ENCODE measurements at places on chromosomes 1 and 21. TPM values are rescaled to one million over a fixed set of nuclear protein-coding genes. Genes with fewer than 3 reads are reported as not detected.
A peak's percentile ranks its signal among the peaks of the same experiment; 100 is the strongest.

DNA sequence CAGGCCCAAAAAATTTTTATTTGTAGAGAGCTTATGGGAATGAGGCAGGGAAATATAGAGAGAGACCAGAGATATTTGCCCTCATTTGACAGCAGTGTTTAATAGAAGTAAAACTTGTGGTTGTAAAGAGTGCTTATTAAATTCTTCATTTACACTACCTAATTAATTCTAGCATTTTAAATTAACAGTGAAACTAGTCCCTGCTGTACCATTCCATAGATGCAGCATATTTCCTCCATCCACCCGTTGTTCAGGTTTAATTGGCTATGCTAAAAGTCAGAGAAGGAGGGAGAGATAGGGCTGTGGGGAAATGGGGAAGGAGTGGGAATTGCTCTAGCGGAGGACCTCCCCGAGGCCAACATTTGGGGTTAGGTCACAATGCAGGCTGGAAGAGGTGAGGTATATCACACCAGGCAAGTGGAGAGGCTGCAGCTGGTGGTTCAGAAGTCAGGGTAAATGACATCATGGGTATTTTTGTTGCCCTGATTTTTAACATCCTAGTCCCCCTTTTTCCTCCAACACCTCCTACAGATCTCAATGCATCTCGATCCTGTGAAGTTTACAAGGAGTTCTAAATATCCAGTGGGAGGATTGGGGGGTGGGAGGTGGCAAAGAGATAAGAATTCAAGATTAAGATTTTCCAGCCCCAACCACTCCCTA lies 38.6 kb downstream of the ELAVL4 start:
- H3K27me3 ChIP-seq = no peaks in the 10 kb centered on the region
- H3K27ac ChIP-seq = no peak overlapping the region
- no peaks in the 10 kb centered on the region for H3K36me3 ChIP-seq
- no peak overlapping the region for H3K4me3 ChIP-seq

- no peak overlapping the region for H3K27ac ChIP-seq
- no peak overlapping the region for H3K4me3 ChIP-seq
- H3K4me1 ChIP-seq = peaks cover 13% of the 10 kb centered on the region
- DNase-seq = no peak
- H3K36me3 ChIP-seq = peaks cover 44% of the 10 kb centered on the region
These were observed 29.8 kb downstream of the ARNT start for GRCh38 chr1:150846473-150847146.

- H3K36me3 ChIP-seq = no peaks in the 10 kb centered on the region
- no peak overlapping the region for H3K27ac ChIP-seq
- H3K4me1 ChIP-seq = peaks cover 35% of the 10 kb centered on the region
- no peaks in the 10 kb centered on the region for H3K27me3 ChIP-seq
These were observed 140.6 kb downstream of the RERE start for GRCh38 chr1:8676813-8677212.

The KIF17 gene
- total RNA-seq = 8.4 TPM

- no peak overlapping the region for H3K27ac ChIP-seq
- no peak for DNase-seq
- peaks cover 100% of the 10 kb centered on the region for H3K36me3 ChIP-seq
- no peaks in the 10 kb centered on the region for H3K4me1 ChIP-seq
- no peaks in the 10 kb centered on the region for H3K27me3 ChIP-seq
These were observed 9.1 kb downstream of the PRPF38A start for GRCh38 chr1:52413410-52413989.

- DNase-seq = no peak
- H3K27ac ChIP-seq = no peak overlapping the region
- H3K27me3 ChIP-seq = no peaks in the 10 kb centered on the region
These were observed 36.0 kb downstream of the TRAPPC10 start for GRCh38 chr21:44047996-44048560.

- no peak overlapping the region for H3K27ac ChIP-seq
- DNase-seq = no peak
- H3K4me1 ChIP-seq = no peaks in the 10 kb centered on the region
- no peak overlapping the region for H3K4me3 ChIP-seq
- H3K27me3 ChIP-seq = no peaks in the 10 kb centered on the region
- peaks cover 57% of the 10 kb centered on the region for H3K36me3 ChIP-seq
These were observed 35.0 kb downstream of the DHCR24 start for GRCh38 chr1:54851936-54852524.

GRCh38 chr21:45562402-45562801 lies 20.2 kb upstream of the SLC19A1 start:
- no peak for DNase-seq
- H3K27me3 ChIP-seq = no peaks in the 10 kb centered on the region
- H3K4me1 ChIP-seq = no peaks in the 10 kb centered on the region
- peak overlapping the region; percentile 64 for H3K27ac ChIP-seq
- peak overlapping the region; percentile 47 for H3K4me3 ChIP-seq
- no peaks in the 10 kb centered on the region for H3K36me3 ChIP-seq
